ENCODE measurements at places on chromosomes 2 and 18. TPM values are rescaled to one million over a fixed set of nuclear protein-coding genes. Genes with fewer than 3 reads are reported as not detected.
A peak's percentile ranks its signal among the peaks of the same experiment; 100 is the strongest.

The BCL11A gene
- total RNA-seq: under 0.01 TPM

The IMPA2 gene
- total RNA-seq: 23.0 TPM

- H3K36me3 ChIP-seq: peaks cover 2% of the 10 kb centered on the region
- H3K4me3 ChIP-seq: no peak overlapping the region
- no peak for DNase-seq
- no peak overlapping the region for H3K27ac ChIP-seq
- H3K4me1 ChIP-seq: no peaks in the 10 kb centered on the region
- H3K27me3 ChIP-seq: no peaks in the 10 kb centered on the region
Observed at GRCh38 chr2:239151201-239152131, 249.4 kb downstream of the HDAC4 start.

DNA sequence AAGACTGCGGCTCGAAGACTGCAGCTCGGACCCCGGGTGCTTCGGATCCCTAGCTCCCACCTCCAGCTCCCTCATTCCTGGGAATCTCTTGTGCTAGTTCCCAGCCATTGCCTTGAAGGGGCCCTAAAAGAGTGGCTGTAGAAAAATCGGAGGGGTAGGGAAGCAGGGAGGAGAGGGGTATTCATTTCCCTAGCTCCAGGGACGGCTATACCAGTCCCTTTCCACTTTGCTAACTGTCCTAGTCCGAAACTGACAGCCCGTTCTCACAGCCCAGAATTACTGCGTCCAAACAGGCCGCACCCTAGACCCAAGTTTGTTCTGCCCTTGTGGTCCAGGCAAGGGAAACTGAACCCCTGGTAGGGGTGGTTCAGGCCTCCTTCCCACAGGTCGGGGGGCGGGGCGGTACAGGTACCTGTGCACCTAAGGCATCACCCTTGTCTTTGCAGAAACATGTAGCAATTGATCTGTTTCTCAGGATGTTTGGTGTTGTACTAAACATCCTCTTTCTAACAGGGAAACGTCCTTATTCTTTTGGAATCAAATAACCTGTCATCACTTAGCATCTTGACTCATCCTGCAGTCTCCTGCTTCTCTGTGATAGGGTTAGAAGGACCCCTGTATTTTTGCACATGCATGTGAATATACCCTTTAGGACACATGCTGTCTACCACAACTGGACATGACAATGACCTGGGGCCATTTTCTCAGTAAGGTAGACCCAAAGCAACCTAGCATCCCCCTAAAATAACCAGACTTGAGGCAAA, 4.0 kb downstream of the EMX1 start:
- no peak overlapping the region for H3K4me3 ChIP-seq
- H3K27me3 ChIP-seq: peaks cover 90% of the 10 kb centered on the region
- DNase-seq: no peak
- H3K27ac ChIP-seq: no peak overlapping the region
- no peaks in the 10 kb centered on the region for H3K4me1 ChIP-seq
- H3K36me3 ChIP-seq: no peaks in the 10 kb centered on the region

DNA sequence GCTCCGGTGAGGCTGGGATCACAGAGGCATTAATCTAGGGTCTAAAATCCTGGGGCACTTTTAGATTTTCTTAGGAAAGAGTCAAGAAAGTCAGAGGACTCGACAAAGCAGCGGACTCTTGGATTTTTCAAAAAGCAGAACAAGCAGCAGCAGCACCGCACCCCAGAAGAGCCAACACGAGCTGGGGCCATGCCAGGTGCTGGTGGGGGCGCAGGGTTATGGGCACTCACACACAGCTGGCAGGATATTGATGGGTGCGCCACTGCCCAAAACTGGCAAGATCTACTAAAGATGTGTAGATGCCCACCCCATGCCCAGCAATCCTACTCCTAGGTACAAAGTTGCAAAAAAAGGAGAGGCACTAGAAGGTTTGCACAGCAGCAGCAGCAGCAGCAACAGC, 33.9 kb upstream of the SEMA4C start:
- no peak for DNase-seq
- H3K36me3 ChIP-seq: no peaks in the 10 kb centered on the region
- H3K27me3 ChIP-seq: no peaks in the 10 kb centered on the region
- no peak overlapping the region for H3K4me3 ChIP-seq

DNA sequence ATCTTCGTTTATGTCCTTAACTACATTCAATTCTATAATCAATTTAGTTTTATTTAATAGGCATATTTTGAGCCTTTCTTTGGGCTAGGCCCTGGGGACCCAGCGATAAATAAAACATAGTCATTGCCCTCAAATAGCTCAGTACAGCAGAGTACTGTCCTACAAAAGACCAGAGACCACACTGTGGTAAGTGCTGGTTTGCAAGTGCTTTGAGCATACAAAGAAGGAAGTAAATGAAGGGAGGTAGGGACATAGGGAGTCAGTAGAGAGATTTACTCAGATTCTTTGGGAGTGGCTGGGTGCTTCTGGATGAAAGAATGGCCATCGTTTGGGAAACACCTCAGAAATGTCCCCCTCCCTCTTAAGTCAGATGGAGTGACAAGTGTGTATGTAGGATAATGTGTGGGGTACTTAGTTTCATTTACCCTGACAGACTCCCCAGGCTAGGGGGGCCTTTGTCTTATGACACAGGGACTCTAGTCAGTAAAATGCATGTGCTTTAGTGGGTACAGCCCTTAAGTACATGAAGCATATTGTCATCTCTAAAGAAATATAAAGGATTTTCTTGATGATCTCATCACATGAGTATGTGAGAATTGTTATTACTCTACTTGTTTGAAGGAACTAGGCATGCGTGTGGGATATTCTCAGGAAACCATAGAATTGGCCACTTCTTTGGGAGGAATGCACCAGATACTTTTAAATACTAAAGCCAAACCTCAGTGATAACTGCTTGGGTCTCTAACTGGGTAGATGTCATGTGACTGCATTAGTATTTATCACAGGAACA, 35.1 kb downstream of the MAPRE2 start:
- peak; percentile 56 for DNase-seq
- no peak overlapping the region for H3K4me3 ChIP-seq
- peaks cover 4% of the 10 kb centered on the region for H3K4me1 ChIP-seq
- no peaks in the 10 kb centered on the region for H3K36me3 ChIP-seq
- no peak overlapping the region for H3K27ac ChIP-seq
- no peaks in the 10 kb centered on the region for H3K27me3 ChIP-seq

Measured in fibroblast of lung (primary cell).